ENCODE measurements at places on chromosomes 2 and 18.

- DNase-seq = no peak
These were observed 6.7 kb downstream of the GALNT3 start for GRCh38 chr2:165787334-165787733.

DNA sequence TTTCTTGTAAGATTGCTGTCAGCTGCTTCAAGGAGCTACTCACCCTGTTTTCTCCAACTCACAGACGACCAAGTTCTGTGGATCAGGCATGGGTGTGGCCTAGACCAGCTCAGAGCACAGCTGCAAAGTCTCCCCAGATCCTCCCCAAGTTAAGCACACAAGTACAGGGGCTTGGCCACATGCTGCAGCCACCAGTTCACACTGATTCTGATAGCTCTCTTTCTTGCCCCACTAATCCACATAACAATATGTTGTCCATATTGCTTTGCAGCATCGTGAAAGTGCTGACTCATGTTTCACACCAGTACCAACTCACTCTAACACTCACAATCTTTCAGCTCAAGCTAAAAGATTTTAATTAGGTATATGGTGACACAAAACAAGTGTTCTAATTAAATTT, 437.0 kb downstream of the PARD3B start:
- no peak for DNase-seq

DNA sequence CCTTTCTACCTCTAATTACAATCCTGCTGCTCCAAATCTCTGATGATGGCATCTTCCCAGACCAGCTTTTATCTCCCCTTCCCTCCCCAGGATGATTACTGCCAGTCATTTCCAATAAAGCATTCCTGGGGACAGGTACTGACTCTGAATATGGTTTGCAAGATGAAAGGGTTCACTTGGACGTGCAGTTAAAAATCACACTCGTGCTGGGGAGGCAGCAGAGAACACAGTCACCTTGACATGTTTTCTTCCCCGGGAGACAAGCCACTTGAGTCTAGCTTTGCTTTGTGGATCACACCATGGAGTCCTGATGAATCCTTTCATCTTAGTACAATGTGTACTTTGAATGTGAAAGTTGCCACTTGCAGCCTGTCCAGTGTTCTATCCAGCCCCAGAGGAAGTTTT, 175.0 kb downstream of the ALPK2 start:
- no peak for DNase-seq

DNA sequence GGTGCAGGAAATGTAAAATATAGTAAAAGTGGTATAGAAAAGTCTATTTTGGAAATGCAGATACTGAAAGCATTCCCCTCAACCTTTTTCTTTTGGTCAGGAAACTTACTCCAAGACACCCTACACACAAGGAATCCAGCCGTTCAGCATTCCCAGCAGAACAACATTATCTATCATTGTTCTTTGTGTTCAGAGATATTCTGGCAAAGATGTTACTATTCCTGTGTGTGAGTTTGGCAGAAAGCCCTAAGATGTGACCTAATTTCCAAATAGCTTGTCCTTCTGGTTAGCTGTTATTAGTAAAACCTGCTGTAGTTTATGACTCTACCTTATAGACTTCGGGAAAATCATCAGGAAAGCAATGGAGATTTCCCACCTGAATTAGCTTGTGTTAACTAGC, 78.1 kb upstream of the PELI1 start:
- no peak for DNase-seq

DNA sequence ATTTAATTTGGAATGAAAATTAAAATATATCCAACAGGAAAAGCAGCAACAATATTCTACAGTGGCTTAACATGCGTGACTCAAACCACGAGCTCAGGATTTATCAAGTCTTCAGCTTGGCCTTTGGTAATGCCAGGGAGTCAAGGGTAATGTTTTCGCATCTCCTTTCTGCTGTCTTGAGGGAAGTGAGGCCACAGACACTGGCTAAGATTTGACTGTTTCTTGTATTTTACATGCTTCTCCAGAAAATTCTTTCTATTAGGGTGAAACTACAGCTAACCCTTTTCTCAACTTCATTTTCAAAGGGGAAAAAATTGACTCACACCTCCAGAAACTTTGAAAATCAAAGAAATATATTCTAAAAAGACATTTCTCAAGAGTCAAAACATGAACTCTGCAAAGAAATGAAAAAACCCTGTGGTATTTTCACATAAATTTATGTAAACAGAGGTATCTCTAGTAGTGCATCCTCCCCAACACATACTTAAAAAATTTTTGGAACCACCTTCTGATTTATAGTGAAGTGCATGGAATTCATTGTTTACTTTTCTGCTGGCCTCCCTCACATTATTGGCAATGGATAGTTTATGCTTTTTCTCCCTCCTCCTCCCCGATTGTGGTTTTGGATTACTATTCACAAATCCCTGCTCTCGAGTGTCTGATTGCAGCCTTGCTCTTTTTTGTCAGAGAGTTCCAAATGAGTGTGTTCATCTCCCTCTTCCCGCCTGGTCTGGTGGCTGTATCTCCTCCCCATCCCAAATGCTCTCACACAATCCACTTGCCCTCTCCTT, 48.7 kb downstream of the DPP4 start:
- DNase-seq = no peak

- peak; percentile 8 for DNase-seq
These were observed 569 bp downstream of the TMX3 start for GRCh38 chr18:68714366-68714711.
